ENCODE measurements at places on chromosomes 2 and 18. TPM values are rescaled to one million over a fixed set of nuclear protein-coding genes. Genes with fewer than 3 reads are reported as not detected.

DNA sequence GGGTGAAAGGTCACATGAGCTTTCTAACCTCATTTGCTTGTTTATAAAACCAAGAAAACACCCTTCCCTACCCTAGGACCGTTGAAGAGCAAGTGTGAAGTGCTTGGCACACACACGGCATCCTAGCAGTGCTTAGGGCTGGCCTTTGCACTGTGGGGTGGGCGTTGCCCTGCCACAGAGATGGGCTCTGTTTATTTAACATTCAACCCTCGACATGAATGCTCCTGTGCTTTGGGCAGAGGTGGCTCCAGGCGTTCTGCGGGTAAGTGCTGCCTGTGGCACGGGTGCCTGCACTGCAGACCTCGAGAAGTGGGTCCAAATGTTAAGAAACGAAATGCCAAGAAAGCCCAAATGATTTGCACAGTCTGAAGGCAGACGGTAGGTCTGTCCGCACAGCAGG, 170.1 kb downstream of the FHOD3 start:
- DNase-seq = no peak

The MC5R gene
- total RNA-seq = not detected

GRCh38 chr2:232485757-232486557, 1.7 kb downstream of the ECEL1 start:
- no peak for DNase-seq

The MAB21L4 gene
- total RNA-seq = not detected

GRCh38 chr2:50858156-50858555, 173.8 kb downstream of the NRXN1 start:
- DNase-seq = no peak

The REG1B gene
- not detected for total RNA-seq

The MCFD2 gene
- total RNA-seq = 196 TPM

DNA sequence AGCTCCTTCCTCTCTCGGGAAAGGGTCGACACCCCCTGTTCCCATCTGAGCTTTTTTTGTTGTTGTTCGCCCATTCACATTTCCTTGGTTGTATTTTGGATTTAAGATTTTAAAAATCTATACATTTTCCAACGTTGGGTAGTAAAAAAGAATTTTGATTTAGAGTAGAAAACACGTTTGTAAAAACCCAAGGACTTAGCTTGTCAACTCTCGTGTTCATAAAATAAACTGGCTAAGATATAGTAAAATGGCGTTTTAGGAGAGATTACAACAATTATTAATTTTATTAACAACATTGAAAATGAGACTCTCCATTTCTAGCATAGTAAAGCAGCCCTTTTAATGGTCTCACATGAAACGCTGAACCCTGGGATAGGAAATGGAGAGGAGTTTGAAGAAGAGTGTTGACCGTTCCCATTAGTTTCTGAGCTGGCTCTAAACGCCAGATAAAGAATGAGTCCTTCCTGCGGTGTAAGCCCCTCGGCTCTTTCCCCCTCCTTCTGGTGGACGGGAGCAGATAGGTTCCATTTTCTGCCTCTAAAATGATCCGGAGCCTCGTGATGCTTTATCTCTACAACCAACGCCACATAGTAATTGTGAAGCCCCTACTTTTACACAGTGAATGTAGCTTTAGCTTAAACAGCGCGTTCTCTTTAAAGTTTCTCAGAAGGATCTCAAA, 24.0 kb upstream of the ZNF516 start:
- peak; percentile 44 for DNase-seq

The GPR39 gene
- 3.2 TPM for total RNA-seq

DNA sequence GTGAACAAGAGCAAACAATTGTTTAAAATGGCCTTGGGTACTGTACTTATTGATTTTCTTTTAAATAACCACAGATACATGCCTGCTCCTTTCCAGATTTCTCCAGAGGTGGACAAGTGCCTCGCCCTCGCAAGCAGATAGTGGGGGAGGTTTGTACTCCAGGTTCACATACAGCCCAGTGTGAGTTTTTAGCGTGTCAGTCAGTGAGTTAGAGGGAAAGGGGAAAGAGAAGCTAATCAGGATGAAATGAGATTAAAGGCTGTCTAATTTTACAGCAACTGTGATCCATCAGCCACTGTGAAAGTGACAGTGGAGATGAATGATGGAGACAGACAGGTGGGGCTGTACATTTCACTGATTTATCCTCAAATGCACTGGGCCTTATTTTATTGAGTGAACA, 74.7 kb downstream of the KLHL14 start:
- no peak for DNase-seq

Measured in fibroblast of villous mesenchyme (primary cell).